Activated CD4-positive, alpha-beta T cell treated with anti-CD3 and anti-CD28 coated beads, Interleukin-2, amount 10 ng/mL, durations not matched to agents 7 days and 5 days (primary cell): ENCODE measurements at places on chromosomes 13 and 19. TPM values are rescaled to one million over a fixed set of nuclear protein-coding genes. Genes with fewer than 3 reads are reported as not detected.
A peak's percentile ranks its signal among the peaks of the same experiment; 100 is the strongest.

DNA sequence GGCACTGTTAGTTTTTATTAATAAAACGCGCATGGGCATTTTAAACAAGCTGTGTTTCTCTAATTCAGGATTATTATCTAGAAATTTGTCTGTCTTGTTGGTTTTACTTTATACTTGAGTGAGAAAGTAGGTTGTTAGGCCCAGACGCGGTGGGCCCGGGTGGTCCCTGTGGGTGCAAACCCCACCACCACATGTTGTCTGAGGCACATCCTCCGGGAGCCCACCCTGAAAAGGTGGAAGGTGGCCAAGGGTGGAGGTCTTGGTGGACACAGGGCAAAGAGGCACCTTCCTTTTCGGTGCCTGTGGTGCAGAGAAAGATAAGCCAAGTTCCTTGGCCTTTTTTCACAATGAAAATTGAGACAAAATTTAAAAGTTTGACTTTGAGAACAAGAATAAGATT, 16.6 kb downstream of the ATP4B start:
- H3K36me3 ChIP-seq = peaks cover 55% of the 10 kb centered on the region
- DNase-seq = no peak
- H3K4me3 ChIP-seq = no peak overlapping the region
- peaks cover 6% of the 10 kb centered on the region for H3K4me1 ChIP-seq

DNA sequence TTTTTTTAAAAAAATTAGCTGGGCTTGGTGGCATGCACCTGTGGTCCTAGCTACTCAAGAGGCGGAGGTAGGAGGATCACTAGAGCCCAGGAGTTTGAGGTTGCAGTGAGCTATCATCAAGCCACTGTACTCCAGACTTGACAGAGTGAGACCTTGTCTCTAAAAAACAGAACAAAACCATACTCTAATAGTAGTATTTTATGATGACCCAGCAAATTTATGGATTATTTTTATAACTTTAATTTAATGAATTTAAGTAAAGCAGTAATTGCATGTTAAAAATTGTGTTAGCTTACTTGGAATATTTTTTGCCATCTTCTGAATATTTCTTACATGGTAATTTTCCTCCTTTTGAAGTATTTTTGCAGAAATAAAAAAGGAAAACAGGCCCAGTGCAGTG, 48.3 kb downstream of the ZIC2 start:
- no peaks in the 10 kb centered on the region for H3K36me3 ChIP-seq
- H3K4me3 ChIP-seq = no peak overlapping the region
- DNase-seq = no peak
- peaks cover 5% of the 10 kb centered on the region for H3K27me3 ChIP-seq
- H3K27ac ChIP-seq = no peak overlapping the region

DNA sequence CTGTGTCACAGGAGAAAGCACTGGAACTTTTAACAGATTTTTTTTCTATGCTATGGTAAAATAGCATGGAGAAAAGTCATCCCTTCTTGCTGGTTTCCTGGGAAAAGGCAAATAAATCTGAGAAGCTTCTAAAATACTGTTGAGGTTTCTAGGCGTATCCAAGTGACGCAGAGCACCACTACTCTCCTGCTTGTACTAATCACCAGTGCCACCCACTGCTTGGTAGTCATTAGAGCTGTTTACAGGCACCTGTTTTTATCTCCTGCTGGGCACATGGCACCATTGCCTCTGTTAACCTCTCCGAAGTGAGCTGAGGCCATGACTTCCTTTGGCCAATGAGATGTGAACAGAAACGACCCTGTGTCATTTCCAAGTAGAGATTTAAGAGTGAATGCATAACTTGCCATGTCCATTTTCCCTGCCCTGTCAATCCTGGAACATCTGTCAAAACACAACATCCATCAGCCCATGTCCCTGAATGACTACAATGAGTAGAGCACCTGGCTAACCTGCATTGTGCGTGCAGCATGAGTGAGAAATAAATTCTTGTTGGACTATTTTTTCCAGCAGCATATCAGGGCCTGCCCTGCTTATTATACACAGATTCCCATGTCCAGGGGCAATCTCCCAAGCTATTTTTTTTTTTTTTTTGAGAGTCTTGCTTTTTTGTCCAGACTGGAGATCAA, 17.3 kb upstream of the OXGR1 start:
- H3K4me3 ChIP-seq = no peak overlapping the region
- no peak overlapping the region for H3K27ac ChIP-seq
- DNase-seq = no peak

DNA sequence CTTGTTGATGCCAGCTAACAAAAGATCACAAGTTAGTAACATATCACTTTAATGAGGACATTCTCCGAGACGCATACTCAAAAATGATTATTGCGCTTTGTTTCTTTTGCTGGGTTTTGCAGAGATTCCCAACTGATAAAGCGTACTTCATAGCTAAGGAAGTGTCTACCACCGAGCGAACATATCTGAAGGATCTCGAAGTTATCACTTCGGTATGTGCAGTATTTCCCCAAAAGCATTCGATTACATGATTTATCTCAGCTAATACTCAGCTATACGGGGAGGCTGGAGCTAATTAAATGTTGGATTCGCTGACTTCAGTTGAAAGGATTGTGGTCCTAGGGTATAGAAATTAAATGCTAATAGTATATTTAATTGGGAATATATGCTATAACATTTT, 166.3 kb downstream of the STK24 start:
- peaks cover 7% of the 10 kb centered on the region for H3K4me1 ChIP-seq
- DNase-seq = no peak
- H3K4me3 ChIP-seq = no peak overlapping the region
- no peak overlapping the region for H3K27ac ChIP-seq
- H3K27me3 ChIP-seq = peaks cover 13% of the 10 kb centered on the region

- H3K27me3 ChIP-seq = no peaks in the 10 kb centered on the region
- DNase-seq = no peak
- no peaks in the 10 kb centered on the region for H3K4me1 ChIP-seq
- H3K27ac ChIP-seq = no peak overlapping the region
- H3K36me3 ChIP-seq = no peaks in the 10 kb centered on the region
Measured at GRCh38 chr13:65892859-65893258, 1337.3 kb downstream of the PCDH9 start.

- peaks cover 18% of the 10 kb centered on the region for H3K36me3 ChIP-seq
- H3K4me1 ChIP-seq = peaks cover 52% of the 10 kb centered on the region
- peaks cover 7% of the 10 kb centered on the region for H3K27me3 ChIP-seq
- H3K27ac ChIP-seq = peak overlapping the region; percentile 22
- H3K4me3 ChIP-seq = no peak overlapping the region
Measured at GRCh38 chr19:11377756-11378155, 3.3 kb downstream of the SWSAP1 start.

DNA sequence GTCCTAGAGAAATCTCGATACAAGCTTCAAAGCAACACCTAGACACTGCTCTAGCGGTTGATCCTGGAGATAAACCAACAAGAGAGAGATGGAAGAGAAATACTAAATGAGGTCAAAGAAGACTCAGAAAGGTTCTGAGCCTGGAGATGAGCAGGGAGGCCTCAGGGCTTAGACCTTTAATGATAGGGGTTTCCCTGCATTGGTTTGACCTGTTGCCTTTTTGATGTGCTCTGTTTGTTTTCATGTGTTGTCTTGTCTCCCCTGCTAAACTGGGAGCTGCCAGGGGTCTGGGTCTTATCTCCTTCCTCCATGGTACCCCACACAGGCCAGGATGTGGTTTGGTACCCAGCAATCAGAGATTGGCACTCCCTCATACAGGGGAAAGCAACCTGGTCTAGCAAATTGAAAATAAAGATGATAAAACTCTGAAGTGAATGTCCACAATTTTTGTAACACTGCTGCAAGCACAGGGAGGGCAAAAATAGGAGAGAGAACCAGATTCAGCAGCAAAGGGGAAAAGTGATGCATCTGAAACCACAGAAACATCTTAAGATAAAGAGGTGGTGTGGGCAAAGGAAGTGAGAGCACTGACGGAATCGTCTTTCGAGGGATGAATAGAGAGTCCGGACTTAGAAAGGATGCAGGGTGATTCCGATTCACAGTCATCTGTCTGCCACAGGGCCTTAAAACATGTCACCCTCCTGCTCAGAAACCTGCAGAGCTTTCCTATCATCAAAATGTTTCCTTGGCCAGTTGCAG, 3.5 kb downstream of the FFAR2 start:
- peaks cover 39% of the 10 kb centered on the region for H3K4me1 ChIP-seq
- no peaks in the 10 kb centered on the region for H3K36me3 ChIP-seq
- DNase-seq = peak; percentile 30

DNA sequence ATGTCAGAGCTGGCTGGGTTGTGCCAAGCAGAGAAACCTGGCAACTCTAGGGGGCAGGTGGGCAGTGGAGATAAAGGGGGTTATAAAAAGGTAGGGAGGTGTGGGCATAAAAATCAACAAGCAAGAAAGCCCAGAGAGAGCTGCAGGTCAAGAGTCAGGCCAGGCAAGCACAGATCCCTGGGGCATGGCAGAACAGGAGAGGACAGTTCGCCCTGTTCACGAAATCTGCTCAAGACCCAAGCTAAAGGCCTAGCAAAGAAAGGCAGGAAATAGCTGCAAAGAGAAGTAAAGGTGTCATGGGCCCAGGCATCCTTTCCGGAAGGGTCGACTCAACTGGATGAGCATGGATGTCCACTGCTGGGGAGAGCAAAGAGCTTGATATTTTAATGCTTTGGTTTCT, 3.4 kb downstream of the MBNL2 start:
- peaks cover 4% of the 10 kb centered on the region for H3K36me3 ChIP-seq
- DNase-seq = no peak
- H3K27me3 ChIP-seq = no peaks in the 10 kb centered on the region
- H3K4me3 ChIP-seq = peak overlapping the region; percentile 84
- H3K27ac ChIP-seq = peak overlapping the region; percentile 86
- peaks cover 61% of the 10 kb centered on the region for H3K4me1 ChIP-seq

DNA sequence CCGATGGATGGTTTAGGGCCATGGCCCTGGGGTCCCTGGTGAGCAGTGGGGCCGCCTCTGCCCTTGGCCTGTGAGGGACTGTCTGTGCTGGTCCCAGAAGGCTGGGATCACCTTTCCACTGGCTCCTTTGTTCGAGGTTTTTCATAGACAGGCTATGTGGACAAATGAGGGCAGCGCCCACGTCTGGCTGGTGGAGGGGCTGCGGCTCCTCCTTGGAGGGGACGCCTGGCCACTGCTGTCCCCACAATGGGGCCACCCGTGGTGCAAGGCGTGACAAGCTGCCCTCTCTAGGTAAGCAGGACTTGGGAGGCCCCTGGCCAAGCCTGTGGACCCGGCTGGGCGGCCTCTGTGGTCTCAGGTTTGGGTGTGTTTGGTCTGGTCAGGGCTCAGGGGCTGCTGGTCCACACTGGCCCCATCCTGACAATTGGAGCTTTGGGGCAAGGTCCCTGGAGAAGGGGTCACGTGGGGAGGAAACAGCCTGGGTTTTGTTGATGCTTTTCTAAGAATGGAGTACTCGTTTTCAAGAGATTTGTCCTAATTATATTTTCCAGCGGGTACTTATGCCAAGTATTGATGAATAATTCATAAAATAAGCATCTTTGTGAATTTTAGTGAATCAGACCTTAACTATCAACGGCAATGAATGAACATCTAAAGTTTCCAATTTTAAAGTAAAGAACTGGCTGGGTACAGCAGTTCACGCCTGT, 33.3 kb downstream of the MCF2L start:
- peaks cover 3% of the 10 kb centered on the region for H3K4me1 ChIP-seq
- DNase-seq = no peak

GRCh38 chr13:78881751-78882150, 222.8 kb upstream of the OBI1 start:
- no peak overlapping the region for H3K4me3 ChIP-seq
- H3K27me3 ChIP-seq = no peaks in the 10 kb centered on the region
- DNase-seq = no peak

DNA sequence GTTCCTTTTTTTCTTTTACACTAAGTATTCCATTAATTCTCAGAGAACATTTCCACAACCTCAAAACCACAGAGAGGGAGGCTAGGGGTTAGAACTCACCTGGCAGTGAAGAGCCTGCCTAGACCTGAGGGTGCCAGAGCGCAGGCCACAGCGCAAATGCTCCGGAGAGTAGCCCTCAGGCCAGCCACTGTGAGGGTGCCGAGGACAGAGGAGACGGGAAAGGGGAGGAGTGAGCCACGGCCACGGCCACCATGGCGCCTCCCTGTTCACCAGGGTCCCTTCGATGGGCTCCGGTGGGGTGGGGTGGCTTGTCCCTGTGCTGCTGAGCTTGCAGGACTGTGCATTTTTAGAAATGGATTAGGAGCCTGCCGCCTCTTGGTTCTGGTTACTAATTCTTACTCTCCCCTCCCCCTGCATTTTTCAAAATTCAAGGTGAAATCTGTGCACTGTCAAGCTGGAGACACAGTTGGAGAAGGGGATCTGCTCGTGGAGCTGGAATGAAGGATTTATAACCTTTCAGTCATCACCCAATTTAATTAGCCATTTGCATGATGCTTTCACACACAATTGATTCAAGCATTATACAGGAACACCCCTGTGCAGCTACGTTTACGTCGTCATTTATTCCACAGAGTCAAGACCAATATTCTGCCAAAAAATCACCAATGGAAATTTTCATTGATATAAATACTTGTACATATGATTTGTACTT, 58.8 kb downstream of the GGACT start:
- no peaks in the 10 kb centered on the region for H3K36me3 ChIP-seq
- no peak overlapping the region for H3K4me3 ChIP-seq
- no peaks in the 10 kb centered on the region for H3K27me3 ChIP-seq
- H3K4me1 ChIP-seq = no peaks in the 10 kb centered on the region
- no peak overlapping the region for H3K27ac ChIP-seq
- no peak for DNase-seq

GRCh38 chr13:92830821-92831220, 395.8 kb upstream of the GPC6 start:
- H3K4me1 ChIP-seq = no peaks in the 10 kb centered on the region
- no peak overlapping the region for H3K27ac ChIP-seq
- no peak overlapping the region for H3K4me3 ChIP-seq
- H3K36me3 ChIP-seq = no peaks in the 10 kb centered on the region
- no peak for DNase-seq

GRCh38 chr19:3142292-3142670, 6.4 kb downstream of the GNA15 start:
- H3K36me3 ChIP-seq = peaks cover 18% of the 10 kb centered on the region
- peaks cover 46% of the 10 kb centered on the region for H3K4me1 ChIP-seq
- H3K27me3 ChIP-seq = no peaks in the 10 kb centered on the region
- H3K4me3 ChIP-seq = no peak overlapping the region
- no peak for DNase-seq

DNA sequence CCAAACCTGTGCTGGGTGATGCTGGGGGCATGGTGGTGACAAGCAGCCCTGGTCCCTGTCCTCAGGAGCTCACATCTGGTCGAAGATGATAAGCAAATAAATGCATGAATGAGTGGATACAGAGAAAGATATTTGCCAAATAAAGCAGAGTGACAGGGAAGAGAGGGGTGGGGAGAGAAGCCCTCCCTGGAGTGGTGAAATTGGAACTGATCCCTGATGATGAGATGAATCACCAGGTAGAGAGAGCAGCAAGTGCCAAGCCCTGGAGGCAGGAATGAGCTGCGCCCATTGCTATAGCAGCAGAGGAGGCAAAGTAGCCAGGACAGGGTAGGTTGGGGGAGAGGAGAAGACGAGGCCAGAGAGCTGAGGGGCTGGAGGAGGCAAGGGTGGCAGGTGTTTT, 13.7 kb downstream of the FXYD5 start:
- H3K4me1 ChIP-seq = peaks cover 51% of the 10 kb centered on the region
- H3K27me3 ChIP-seq = no peaks in the 10 kb centered on the region
- peaks cover 93% of the 10 kb centered on the region for H3K36me3 ChIP-seq

FBN3 gene
- total RNA-seq = not detected

C19orf81 gene
- total RNA-seq = not detected

ADM5 gene
- total RNA-seq = 3.7 TPM

CEACAM7 gene
- total RNA-seq = not detected

SYNGR4 gene
- total RNA-seq = not detected

KLK13 gene
- not detected for total RNA-seq

CCL25 gene
- total RNA-seq = 7.4 TPM

NLRP11 gene
- total RNA-seq = not detected

CEACAM19 gene
- not detected for total RNA-seq
